ENCODE measurements at places on chromosomes 11 and 22.

GRCh38 chr11:84249344-84250135 is 963.4 kb upstream of the CCDC90B start:
- no peak for DNase-seq

DNA sequence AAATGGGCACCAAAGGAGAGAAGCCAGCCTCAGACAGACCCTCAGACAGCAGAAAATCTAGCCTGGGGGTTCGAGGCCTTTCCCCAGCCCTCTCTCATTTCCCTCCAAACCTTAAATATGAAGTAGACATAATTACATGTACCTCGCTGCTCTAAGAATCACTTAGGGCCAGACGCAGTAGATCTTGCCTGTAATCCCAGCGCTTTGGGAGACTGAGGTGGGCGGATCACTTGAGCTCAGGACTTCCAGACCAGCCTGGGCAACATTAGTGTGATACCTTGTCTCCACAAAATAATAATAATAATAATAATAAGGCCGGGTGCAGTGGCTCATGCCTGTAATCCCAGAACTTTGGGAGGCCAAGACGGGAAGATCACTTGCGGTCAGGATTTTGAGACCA is 52.1 kb upstream of the WNT7B start:
- no peak for DNase-seq

GRCh38 chr22:50348058-50348457 is 4.9 kb downstream of the PPP6R2 start:
- DNase-seq: no peak

DNA sequence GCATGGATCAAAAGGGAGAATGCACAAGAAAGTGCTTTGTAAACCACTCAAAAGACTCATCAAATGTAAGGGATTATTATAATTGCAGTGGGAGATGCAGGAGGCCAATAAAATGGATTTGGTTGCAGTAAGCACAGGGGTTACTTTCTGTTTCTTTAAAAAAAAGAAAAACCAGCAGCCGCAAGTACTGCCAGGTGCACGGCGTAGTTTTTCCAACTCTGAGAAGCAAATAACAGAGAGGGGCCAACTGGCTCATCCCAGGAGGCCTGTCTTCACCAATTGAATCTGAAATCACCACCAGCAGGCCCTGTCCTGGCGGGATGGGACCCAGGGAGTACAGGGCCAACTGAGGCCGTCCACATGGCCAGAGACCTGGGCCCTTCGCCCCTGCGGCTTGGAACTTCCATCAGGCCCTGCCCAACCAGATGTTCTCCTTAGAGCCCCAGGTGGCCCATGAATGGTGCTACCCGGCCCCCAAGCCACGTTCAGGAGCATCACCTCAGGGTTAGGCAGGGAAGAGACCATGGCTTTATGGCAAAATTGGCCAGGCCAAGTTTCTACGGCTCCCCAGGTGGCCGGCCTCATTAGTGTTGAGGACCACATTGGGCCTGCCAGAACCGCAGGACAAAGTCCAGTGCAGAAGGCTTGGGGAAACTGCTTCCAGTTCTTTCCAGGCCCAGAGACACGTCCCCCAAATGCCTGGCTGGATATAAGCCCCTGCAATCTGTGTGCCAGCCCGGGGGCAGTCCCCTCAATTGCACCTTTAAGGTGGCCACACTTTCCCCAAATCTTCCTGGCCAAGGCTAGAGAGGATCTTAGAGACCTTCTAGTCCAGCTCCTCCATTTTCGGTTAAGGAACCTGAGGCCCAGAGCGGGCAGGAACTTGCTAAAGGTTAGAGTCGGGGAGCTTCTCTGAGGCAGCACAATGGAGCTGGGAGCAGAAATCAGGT is 61.7 kb downstream of the CHRDL2 start:
- DNase-seq: no peak

- no peak for DNase-seq
Observed at GRCh38 chr11:112226831-112227401, 688 bp downstream of the PTS start.

- no peak for DNase-seq
Observed at GRCh38 chr22:20111689-20112622, 3.9 kb upstream of the RANBP1 start.

DNA sequence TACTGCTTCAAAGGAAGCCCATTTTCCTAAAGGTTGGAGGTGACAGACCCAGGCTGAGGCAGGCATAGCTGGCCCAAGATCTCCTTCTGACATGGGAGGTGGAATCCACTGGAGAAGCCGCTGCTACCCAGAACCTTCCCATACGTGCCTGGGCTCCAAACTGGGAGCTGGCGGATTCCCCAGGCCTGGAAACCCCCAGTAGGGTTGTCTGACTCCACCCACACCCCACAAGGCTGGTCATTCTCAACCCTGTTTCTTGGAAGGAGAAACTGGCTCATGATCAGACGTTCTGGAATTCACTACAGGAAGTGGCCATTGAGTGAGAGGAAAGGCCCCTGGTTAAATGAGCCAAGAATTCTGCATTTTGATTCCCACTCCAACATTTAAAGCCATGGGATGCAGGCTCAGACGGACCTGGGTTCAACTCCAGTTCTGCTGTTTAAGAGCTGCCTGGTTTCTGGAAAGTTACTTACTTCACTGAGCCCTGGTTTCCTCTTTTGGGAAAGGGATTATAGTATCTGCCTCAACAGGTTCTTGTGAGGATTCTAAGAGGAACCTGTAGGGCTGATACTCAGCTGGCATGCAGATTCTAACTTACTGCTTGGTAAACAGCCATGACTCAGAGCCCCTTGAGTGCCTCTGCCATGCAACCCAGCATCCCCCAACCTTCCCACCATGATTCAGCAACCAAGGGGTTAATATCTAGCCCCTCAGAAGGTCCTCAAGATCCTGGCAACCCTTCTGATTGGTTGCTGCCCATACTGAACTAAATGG is 19.4 kb upstream of the TSKU start:
- no peak for DNase-seq

DNA sequence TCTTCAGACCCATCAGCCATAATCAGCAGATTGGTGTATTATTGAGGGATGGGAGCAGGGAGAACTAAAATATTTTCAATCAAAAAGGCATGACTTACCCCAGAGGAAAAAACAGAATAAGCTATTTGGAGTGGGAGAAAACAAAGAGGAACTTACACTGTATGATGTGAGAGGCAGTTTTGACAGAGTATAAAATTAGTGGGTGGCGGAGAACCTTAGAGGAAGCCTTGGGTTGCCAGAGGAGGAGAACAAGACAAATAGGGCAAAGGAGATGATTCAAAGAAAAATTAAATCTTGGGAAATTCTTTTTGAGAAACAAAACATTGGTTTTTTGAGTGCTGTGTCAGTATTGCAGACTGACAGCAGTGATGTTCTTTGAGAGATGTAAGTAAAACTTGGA is 285.0 kb downstream of the C11orf87 start:
- DNase-seq: no peak

DNA sequence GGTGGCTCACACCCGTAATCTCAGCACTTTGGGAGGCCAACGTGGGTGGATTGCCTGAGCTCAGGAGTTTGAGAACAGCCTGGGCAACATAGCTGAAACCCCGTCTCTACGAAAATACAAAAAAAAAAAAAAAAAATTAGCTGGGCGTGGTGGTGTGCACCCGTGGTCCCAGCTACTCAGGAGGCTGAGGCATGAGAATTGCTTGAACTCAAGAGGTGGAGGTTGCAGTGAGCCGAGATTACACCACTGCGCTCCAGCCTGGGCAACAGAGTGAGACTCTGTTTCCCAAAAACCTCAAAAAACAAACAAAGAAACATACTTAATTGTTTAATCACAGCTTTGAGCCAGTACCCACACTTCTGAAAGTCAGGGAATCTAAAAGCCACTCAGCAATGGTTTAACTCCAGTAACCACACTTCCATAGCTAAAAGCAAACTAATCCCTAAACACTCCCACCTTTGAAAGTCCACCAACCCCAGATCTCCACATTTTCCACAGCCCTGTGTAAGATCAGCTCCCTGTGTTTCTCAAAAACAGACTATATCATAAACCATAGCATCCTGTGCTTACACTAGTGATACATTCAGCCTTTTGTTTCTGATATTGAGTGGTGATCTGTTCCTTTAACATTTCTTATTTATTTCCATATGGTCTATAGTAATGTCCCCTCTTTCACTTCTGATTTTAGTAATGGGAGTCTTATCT is 4.9 kb upstream of the OR2AT4 start:
- no peak for DNase-seq

DNA sequence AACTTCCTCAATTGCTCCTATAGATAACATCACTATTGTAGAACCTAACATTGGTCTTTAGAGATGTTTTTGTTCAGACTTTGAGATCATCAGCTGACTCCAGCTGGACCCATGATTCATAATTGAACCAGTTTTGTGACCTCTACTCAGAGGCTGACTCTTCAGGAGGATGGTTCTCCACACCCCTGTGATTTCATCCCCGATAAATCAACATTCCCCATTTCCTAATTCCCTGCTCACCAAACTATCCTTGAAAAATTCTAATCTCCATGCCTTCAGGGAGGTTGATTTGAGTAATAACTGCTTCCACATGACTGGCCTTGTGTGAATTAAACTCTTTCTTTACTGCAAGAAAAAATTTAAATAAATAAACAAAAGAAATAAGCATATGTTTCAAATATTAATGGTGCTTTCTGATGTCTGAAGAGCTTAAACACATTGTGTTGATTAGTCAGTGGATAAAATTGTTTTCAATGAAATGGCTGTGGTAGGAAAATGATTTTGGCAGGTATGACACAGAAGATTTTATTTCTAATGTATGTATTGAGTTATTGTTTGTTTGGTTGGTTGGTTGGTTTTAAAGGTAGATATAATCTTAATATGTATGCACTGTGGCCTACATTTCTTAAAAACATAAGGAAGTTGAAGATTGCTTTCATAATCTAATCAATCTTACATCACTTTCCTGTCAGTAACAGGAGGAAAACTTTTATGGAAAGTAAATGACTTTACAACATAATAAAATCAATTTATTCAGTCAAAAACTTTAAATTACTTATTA is 427.9 kb upstream of the CCDC179 start:
- DNase-seq: no peak

DNA sequence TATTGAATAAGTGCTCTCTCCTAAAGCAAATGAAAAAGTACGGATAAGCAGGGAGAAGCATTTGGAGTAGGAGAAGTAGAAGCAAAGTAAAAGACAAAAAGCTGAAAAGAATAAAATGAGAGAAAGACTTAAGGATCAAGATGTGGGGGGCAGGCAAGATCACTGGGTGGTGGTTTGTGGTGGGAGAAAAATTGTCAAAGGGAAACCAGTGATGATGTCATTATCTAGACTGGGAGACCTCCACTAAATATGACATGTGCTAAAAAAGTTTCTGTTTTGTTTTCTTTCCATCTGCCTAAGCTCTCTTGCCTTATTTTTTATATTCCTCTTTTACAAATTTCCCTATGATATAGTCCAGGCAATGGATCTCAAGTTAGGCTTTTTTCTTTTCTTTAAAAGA is 14.8 kb upstream of the MAML2 start:
- DNase-seq: no peak

DNA sequence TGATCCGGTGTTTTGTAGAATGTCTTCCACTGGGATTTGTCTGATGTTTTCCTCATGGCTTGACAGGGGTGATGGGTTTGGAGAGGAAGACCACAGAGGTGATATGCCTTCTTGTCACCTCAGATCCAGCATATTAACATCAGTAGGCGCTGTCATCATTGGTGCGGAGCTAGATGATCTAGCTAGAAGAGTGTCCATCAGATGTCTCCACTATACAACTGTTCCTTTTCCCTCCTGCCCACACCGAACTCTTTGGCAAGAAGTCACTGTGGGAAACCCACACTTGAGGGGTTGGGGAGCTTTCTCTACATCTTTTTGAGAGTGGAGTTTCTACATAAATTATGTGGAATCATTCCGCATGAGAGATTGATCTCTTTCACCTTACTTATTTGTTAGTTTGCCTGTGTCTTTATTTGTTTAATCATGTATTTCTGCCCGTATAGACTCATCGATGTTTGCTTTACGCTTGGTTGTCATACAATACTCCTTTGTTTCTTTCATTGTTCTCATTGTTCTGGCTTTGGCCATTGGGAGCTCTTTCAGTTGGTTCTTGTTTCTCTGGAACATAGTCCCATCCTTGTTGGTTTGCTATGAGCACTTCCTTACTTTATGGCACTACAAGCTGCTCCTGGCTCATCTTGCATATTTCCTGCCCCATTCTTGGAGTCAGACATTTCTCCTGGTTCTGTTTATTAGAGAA is 1420.3 kb downstream of the BRD1 start:
- DNase-seq: no peak

DNA sequence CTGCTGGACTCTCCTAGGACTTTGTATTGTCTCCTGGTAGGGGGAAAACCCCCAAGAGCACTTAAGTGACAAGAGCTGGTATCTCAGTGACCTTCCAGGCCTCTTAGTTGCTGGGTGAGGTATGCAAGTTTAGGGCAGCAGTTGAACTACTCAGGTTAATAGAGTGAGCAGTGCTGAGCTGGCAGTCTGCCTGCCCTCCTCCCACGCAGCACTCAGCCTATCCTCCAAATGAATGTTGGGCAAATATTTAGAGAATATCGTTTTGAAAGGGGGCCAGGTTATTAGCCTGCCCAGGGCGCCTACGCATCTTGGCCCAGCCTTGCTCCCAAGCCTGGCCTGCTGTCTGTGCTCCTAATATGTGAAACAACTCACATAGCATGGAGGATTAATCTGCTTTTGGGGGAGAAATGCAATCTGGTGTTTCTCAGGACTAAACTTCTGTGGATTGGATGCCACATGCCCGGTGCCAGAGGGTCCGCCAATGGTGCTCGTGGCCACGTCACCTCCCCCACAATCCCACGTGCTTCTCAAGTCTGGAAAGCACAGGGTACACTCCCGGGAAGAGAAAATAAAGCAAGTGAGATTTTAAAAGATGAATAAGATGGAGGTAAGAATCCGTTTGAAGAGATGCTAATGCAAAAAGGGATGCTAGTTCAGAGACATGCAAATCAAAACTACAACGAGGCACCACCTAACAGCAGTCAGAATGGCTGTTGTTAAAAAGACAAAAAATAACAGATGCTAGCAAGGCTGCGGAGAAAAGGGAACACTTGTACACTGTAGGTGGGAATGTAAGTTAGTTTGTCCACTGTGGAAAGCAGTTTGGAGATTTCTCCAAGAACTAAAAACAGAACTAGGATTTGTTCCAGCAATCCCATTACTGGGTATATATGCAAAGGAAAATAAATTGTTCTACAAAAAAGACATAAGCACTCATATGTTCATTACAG is 67.7 kb downstream of the SPON1 start:
- DNase-seq: no peak

GRCh38 chr11:73201249-73201648 is 16.8 kb upstream of the P2RY2 start:
- no peak for DNase-seq

GRCh38 chr22:43144949-43145348 is 1.8 kb upstream of the MCAT start:
- no peak for DNase-seq

GRCh38 chr11:872799-873198 is 30.1 kb downstream of the TSPAN4 start:
- no peak for DNase-seq

GRCh38 chr11:19602406-19602805 is 110.2 kb upstream of the NAV2 start:
- DNase-seq: no peak

DNA sequence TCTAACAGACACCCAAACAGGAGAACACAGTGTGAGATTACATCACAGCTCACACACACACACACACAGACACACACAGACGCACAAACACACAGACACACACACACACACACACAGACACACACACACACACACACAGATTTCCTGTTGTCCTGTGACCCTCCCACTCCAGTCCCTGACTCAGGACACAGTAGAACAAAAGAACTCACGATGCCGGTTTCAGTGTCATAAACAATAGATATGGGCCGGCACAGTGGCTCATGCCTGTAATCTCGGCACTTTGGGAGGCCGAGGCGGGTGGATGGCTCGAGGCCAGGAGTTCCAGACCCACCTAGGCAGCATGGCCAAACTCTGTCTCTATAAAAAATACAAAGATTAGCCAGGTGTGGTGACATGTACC is 13.8 kb upstream of the KAT5 start:
- DNase-seq: no peak

Measured in NT2/D1 (cell line).